ENCODE measurements at places on chromosomes 16 and 17. TPM values are rescaled to one million over a fixed set of nuclear protein-coding genes. Genes with fewer than 3 reads are reported as not detected.

- no peaks in the 10 kb centered on the region for H3K27me3 ChIP-seq
- no peaks in the 10 kb centered on the region for H3K36me3 ChIP-seq
- DNase-seq: peak; percentile 87
- H3K27ac ChIP-seq: peak overlapping the region; percentile 88
- peak overlapping the region; percentile 78 for H3K4me3 ChIP-seq
These were observed 231.9 kb downstream of the SEC14L1 start for GRCh38 chr17:77372444-77373298.

DNA sequence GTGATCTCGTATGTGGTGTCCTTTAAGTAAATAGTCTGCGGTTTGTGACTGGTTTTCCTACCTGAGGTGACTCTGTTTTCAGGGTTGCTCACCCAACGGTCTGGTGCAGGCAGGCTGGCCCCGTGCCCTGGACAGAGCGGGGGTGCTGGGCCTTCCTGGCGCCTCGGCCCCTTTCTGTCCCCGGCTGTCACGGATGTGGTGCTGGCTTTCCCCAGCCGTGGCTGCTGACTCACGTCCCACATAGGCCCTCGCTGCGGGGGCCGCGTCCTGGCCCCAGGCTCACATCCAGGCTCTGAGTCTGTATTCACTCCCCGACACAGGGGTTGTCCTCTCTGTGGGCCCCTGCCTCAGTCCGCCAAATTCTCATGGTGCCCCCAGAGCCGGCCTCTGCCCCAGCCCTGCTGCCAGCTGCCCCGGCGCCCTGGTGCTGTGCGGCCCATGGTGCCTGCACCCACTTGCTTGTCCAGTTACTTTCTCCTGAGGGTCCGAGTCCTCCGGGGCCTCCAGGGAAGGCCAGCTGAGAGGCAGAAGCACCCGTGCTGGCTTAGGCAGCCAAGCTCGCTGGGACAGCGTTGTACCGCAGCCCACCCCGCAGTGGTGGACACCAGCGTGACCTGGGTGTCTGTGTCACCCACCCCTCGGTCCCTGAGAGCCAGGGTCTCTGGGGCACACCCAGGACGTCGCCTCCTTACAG is 5.9 kb downstream of the CHMP6 start:
- DNase-seq: no peak
- no peak overlapping the region for H3K4me3 ChIP-seq
- H3K4me1 ChIP-seq: peaks cover 7% of the 10 kb centered on the region
- no peaks in the 10 kb centered on the region for H3K27me3 ChIP-seq

- H3K27me3 ChIP-seq: no peaks in the 10 kb centered on the region
- H3K4me1 ChIP-seq: peaks cover 8% of the 10 kb centered on the region
- H3K4me3 ChIP-seq: peak overlapping the region; percentile 82
- H3K27ac ChIP-seq: peak overlapping the region; percentile 32
- H3K36me3 ChIP-seq: peaks cover 8% of the 10 kb centered on the region
- DNase-seq: no peak
These were observed 430 bp downstream of the TSEN54 start for GRCh38 chr17:75516619-75517296.

GRCh38 chr16:84007520-84007919 is 35.1 kb downstream of the SLC38A8 start:
- H3K27me3 ChIP-seq: peaks cover 63% of the 10 kb centered on the region
- no peaks in the 10 kb centered on the region for H3K36me3 ChIP-seq
- H3K27ac ChIP-seq: no peak overlapping the region
- H3K4me1 ChIP-seq: no peaks in the 10 kb centered on the region

GRCh38 chr17:48565925-48566710 is 12.0 kb downstream of the HOXB4 start:
- H3K36me3 ChIP-seq: peaks cover 44% of the 10 kb centered on the region
- H3K4me1 ChIP-seq: peaks cover 59% of the 10 kb centered on the region
- no peak overlapping the region for H3K4me3 ChIP-seq
- no peak for DNase-seq

DNA sequence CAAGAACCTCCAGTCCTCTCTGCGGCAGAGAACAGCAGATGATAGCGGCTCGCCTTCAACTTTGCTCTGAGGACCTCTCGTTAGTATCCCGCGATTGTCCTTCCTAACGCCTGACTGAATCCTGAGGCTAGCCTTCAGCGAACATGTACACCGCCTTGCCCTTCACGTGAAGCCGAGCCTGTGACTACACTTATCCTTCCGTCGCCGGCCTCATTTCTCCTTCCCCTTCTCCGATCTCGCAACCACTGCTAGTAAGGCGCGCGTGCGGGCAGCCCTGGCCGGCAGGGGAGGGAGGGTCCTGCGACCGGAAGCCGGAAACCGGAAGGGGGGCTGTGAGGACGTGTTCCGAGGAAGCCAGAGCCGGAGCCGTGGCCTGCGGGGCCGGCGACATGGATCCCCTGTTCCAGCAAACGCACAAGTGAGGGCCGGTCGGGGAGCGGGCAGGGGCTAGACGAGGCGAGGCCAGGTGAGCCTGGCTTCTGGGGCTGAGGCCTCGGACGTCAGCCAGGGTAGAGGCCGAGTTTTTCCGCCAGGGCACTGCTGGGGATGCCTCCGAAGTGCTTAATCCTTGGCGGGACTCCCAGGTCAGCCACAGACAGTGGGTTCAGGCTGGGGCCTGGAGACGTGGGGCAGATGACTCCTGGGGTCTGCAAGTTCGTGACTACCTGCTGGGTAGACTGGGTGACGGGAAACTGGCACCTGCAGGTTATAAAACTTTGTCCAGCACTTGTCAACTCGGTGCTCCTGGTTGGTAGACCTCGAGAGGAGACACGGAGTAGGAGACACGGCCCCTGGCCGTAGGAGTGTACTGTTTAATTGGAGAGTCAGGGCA is at the start of gene GOSR2:
Gene GOSR2, plus strand, starts transcription at position 357 of the 832 bp plus-strand sequence. Its CDS starts 33 bp downstream, at position 390.
- no peaks in the 10 kb centered on the region for H3K36me3 ChIP-seq
- H3K4me1 ChIP-seq: no peaks in the 10 kb centered on the region
- H3K27ac ChIP-seq: peak within 1 kb of the TSS; percentile 92
- DNase-seq: peak; percentile 86
- H3K27me3 ChIP-seq: no peaks in the 10 kb centered on the region

- no peak overlapping the region for H3K4me3 ChIP-seq
- H3K36me3 ChIP-seq: no peaks in the 10 kb centered on the region
- no peak for DNase-seq
These were observed 12.9 kb upstream of the TOB1 start for GRCh38 chr17:50879086-50879485.

DNA sequence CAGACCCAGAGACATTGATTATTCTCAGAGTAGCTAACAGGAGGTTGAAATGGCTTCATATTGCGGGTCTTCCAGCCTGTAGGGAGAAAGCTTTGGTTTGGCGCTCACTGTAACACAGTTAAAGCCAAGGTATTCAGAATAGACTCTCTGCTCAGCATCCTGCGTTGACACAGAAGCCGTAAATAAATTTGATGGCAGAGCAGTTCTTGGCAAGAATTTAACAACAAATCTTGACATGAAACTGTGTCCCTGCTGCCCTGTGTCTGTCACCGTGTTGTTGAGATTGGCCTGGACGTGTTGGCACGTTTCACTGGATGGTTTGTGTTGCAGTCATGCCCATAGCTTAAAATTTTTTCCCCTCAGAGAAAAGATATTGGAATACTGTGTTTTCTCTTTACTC is 359.6 kb downstream of the SNX29 start:
- no peak overlapping the region for H3K4me3 ChIP-seq
- H3K27ac ChIP-seq: no peak overlapping the region
- DNase-seq: no peak
- H3K27me3 ChIP-seq: no peaks in the 10 kb centered on the region
- H3K36me3 ChIP-seq: no peaks in the 10 kb centered on the region
- peaks cover 10% of the 10 kb centered on the region for H3K4me1 ChIP-seq

GRCh38 chr17:34614698-34615097 is 35.3 kb downstream of the TMEM132E start:
- DNase-seq: no peak
- no peak overlapping the region for H3K4me3 ChIP-seq
- peaks cover 4% of the 10 kb centered on the region for H3K27me3 ChIP-seq
- H3K27ac ChIP-seq: no peak overlapping the region

TP53TG3B gene
- total RNA-seq: not detected

WNT3 gene
- 0.72 TPM for total RNA-seq

ADAD2 gene
- not detected for total RNA-seq

TNP2 gene
- total RNA-seq: not detected

CNGB1 gene
- not detected for total RNA-seq

Measured in IMR-90 (cell line).